ENCODE measurements at places on chromosomes 11 and 22.
A peak's percentile ranks its signal among the peaks of the same experiment; 100 is the strongest.

DNA sequence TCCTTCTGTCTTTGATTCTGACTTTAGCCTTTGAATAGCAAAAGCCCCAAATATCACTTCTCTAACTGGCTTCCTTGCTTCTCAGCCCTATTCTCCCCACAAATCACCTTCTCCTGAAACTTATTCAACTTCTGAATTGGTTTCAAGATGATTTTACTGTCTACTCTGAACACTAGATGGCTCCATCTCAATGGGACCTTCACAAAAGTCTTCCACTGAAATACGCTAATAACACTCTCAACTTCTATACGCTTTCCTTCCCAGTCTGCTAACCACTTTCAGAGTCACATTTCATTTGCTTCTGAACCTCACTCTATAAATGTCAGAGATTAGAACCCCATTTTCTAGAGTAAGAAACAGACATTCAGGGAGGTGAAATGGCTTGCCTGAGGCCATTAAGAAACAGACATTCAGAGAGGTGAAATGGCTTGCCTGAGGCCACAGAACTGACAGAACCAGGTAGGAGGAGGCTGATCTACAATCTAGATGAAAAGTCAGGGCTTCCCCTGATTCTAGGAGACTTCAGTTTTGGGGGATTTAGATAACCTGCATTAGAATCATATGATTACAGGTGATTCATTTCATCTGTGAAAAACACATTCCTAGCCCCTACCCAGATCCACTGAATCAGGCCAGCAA lies 20.6 kb downstream of the MORC2 start:
- no peak for DNase-seq

GRCh38 chr11:132910011-132910760 lies 622.1 kb downstream of the OPCML start:
- DNase-seq, result no peak

GRCh38 chr22:17191163-17191784 lies 28.0 kb downstream of the ADA2 start:
- no peak for DNase-seq

- no peak for DNase-seq
These were observed 53.9 kb upstream of the TSKU start for GRCh38 chr11:76729214-76729613.

- DNase-seq, result no peak
These were observed 21.0 kb upstream of the FBLN1 start for GRCh38 chr22:45481661-45482060.

DNA sequence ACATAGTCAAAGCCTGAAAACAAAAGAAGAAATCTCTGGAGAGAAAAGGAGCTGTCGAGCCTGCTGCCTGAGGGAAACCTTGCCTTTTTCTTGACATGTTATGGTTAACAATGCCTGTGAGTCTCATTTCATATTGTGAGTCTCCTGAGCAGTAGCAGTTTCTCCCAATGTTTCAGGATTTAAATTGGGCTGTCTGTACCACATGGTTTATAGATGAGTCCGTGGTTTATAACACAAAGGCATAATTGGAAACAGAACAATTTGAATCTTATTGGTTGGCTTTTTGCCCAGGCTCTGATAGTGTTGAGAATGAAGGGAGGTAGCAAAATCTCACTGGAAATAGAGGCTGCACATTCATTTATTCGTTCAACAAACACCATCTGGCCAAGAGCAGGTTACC lies 540.9 kb downstream of the RAB38 start:
- no peak for DNase-seq

GRCh38 chr11:12818333-12819015 lies 144.3 kb downstream of the TEAD1 start:
- no peak for DNase-seq

DNA sequence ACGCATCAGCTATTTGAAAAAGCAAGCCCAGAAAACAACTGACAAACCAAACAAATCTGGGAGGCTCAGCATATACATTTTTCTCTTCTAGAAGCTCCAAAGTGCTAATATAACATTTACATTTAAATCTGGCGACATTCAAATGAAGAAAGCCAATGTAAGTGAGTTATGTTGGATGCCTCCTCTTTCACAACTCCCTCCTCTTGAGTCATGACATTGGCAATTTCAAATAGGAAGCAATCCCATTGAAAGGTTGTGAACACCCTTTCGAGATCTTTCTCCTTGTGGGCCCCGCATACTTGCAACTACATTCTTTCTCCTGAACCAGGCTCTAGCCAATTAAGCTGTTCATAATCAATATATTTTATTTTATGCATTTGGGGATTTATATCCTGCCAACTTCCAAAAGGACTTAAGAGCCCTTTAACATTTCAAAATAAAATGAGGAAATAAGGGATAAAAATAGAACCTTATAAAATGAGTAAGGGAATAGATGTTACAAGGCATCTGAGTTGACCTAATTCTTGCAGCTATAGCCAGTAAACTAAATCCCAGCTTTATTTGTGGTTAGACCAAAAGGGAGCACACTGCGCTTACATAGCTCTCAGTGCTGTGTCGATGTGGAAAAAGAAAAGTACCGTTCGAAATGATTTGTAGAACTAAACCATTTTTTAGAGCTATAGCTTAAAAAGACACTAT lies 129.5 kb upstream of the SESN3 start:
- DNase-seq, result no peak

- DNase-seq, result no peak
These were observed 38.9 kb downstream of the TBC1D22A start for GRCh38 chr22:46801331-46801811.

GRCh38 chr22:19663286-19663815 lies 51.0 kb upstream of the SEPTIN5 start:
- no peak for DNase-seq

- DNase-seq, result no peak
These were observed 27.1 kb upstream of the TMA7B start for GRCh38 chr22:39932918-39933649.

GRCh38 chr11:67665541-67666302 lies 8.7 kb downstream of the ALDH3B2 start:
- DNase-seq, result no peak

GRCh38 chr22:46012881-46013281 lies 35.9 kb upstream of the WNT7B start:
- no peak for DNase-seq

DNA sequence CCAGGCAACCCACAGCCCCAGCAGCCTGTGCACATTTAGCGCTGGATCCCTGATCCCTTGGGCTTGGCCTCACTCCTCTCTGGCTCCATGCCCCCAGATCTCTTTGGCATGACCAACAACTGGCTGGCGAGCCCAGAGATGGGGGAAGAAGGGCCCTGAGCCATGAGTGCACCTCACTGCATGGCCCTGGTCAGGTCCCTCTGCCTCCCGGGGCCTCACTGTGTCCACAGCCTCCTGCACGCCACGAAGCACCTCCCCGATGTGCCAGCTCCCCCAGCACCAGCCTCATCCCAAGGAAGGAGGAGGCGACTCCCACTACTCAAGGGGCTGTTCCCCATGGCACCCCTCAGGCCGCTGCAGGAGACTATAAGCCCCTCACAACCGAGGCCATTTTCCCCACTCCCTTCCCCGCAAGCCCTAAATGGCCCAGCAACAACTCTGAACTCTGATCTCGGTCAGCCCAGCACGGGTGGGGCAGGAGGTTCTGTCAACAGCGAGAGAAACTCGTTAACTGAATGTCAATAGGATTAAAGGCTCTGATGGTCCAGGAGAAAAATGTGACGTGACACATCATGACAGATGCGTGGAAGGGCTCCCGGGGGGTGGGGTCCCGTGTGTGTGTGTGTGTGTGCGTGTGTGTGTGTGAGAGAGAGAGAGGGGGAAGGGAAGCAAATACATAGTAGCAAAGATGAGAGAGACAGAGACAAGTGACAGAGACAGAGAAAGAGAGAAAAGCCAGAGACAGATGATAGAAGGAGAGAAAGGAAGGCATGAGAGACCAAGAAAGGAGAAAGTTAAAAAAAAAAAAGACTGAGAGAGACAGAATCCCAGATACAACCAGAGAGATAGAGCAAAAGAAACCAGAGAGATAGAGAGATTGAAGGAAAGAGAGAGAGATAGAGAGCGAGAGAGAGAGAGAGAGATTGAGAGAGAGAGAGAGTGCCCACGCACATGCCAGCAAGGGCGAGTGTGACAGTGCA lies 28.4 kb upstream of the SYT7 start:
- no peak for DNase-seq

DNA sequence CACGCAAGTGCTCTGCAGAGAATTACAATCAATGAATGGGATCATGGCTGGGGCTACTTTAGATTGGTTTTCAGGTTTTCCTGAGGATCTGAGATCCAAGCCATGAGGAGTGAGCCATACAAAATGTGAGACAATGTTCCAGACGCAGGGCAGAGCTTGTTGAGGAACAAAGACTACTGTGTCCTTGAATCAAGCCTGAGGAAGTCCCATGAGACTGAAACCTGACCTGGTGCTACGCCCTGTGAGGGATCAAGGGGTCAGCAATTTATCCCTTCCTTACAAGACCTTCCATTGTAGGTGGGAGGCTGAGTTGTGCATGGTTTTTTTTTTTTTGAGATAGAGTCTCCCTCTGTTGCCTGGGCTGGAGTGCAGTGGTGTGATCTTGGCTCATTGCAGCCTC lies 2.1 kb downstream of the INCENP start:
- no peak for DNase-seq

DNA sequence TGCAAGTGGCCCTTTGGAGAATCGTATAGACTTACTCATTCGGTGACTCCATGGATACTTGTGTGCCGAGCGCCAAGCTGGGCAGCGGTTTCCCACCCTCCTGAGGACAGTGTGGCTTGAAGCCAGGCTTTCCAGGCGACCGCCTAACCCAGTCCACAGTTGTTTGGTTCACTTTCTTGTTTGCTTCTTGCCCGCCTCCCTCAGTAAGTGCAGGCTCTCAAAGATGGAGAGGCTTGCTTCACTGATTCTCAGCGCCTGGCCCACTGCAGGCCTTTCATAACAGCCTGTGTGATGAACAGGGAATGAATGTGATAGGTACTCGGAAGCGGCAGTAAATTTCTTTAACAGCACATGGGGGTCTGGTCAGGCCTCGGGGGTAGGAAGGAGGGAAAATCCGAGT lies 11.2 kb upstream of the MDK start:
- DNase-seq, result no peak

DNA sequence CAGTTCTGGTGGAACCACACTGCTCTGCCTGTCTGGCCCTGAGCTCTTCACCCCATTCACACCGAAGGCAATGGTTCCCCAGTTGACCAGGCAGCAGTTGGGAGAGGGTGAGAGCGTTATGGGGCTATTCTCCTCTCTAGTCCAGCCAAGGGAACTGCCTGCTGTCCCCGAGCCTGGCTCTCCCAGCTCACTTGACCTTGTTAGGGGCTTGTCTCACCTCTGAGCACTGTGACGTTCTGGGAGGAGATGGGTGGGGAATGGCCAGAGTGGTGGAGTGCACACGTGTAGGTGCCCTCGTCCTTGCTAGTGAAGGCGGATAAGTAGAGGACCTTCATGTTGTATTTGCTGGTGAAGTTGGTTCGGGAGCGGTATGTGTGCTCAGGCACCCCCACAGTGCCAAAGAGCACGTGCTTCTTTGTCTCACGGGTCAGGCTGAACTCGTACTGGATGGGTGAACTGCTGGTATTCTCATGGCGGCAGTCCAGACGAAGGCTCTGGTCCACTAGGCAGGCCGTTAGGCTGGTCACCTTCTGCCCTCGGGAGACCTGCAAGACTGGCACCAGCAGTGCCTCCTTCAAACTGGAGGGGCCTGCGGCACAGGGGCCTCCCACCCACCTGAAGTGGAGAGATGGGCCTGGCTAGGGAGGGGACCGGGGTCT lies 3.0 kb downstream of the THY1 start:
- DNase-seq, result no peak

DNA sequence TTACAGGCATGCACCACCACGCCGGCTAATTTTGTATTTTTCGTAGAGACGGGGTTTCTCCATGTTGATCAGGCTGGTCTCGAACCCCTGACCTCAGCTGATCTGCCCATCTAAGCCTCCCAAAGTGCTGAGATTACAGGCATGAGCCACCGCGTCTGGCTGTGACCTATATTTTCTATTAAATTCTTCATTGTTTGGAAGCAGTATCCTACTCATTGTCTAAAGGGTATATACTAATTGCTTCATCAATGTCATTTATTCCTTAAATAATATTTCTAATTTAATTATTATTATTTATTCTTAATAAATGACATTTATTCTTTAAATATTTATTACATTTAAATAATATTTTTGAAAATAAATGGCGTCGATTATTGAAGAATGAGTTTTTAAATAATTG lies 817.3 kb upstream of the API5 start:
- no peak for DNase-seq

- DNase-seq, result no peak
These were observed 29.1 kb downstream of the LIMK2 start for GRCh38 chr22:31241200-31241599.

- DNase-seq, result peak; percentile 42
These were observed 1.7 kb upstream of the TYMP start for GRCh38 chr22:50531546-50531961.

- no peak for DNase-seq
These were observed 41.7 kb downstream of the MICAL3 start for GRCh38 chr22:17982572-17983141.

DNA sequence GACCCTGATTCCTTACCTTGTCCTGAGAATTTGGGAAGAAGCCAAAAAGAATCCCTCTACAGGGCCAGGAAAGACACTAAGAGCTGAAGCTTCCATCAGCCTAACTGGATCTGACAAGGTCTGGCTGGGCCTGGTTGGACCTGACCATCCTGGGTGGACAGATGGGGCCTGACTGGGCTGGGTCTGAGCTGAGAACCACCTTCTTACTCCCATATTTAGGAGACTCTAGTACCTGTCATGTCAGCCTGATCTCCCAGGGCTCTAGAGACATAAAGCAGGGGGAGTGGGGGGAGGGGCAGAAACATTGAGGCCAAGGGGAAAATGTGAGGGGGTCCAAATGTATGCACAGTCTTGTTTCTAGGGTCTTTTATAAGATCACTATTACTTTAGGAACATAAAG lies 129.9 kb downstream of the BUD13 start:
- DNase-seq, result no peak

DNA sequence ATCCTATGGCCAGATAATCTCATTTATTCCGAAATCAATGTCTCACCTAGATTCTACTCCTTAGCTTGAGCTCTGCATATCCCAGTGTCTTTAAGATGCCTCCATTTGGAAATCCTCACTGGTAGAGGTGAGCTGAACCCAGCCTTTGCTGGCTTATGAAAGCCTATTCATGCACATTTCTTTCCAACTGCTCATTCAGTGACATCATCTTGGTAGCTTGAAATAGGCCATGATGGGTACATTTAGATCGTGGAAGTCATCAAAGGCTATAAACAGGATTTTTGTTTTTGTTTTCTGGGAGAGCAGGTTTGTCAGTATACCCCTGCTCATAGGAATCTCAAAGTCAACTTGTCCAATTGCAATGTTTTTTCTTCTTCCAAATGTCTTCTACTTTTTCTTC lies 6.0 kb downstream of the NXPE1 start:
- DNase-seq, result no peak
